CD4-positive, alpha-beta T cell treated with Interleukin-6 for 4 hours (primary cell): ENCODE measurements at places on chromosomes 5 and 9.

GRCh38 chr9:114776683-114777399 is 29.0 kb downstream of the TNFSF15 start:
- no peak for DNase-seq

GRCh38 chr5:10662083-10662482 is 98.2 kb downstream of the ANKRD33B start:
- DNase-seq = no peak

DNA sequence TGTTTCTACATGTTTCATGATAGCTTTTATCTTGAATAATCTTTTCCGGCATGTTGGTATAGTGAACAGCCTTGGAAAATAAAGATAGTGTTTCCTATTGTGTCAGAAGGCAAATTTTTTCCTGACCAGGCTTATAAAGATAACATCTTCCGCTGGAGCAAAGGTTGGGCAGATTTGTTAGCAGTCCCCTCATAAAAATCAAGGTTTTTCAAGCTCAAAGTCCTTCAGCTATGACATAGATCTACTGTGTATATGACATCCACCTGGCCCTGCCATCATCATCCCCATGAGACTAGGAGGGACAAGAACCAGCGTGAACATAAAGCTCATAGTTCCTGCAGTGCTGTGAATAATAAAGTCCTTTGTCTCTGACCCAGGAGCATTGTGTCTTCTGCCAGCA is 30.4 kb upstream of the OTULINL start:
- DNase-seq = no peak

GRCh38 chr5:52985306-52985705 is 3.8 kb upstream of the ITGA2 start:
- DNase-seq = no peak

DNA sequence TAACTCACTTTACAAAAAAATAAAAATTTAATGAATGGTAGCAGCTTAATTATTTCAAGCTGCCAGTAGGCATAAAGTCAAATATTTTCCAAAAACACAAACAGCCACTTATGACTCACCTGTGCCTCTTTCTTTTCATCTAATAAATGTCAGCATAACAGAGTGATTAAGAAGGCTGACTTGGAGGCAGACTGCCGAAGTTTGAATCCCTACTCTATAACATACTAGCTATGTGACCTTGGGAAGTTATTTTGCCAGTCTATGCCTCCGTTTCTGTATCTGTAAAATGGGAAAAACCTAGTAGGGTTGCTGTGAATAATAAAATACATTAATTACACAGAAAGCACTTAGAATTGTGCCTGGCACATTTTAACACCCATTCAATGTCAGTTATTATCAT is 33.8 kb downstream of the FANCC start:
- no peak for DNase-seq

- no peak for DNase-seq
These were observed 46.5 kb upstream of the FRRS1L start for GRCh38 chr9:109213285-109214121.

DNA sequence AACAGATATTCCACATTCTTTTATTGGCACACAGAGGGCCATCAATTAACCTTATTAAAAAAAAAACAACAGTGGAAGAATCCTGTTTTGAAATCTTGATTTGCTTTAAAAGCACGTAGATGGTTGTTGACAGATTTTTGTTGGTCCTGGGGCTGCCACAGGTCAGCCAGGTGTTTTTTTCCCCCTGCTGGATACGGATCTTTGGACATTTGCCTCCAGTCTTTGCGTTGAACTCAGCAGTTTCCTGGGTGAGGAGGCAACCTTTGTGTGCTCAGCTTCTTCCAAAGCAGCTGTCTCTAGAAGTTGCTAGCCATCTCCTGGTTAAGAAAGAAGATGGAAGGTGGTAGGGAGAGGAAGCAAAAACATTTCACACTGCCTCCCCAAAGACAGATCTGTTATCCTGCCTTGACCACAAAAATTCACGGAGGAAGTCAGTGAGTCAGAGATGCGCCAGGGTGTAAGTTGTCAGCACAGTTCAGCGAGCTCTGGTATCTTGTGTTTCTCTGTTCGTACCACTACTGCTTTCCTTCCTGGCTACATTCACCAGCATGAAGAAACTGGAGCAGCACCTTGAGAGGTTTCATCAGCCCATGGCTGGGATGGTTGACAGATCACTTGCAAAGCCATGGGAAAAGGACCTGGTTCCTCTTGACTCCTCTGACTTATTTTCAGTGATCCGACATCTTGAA is 207.3 kb downstream of the ARHGAP26 start:
- DNase-seq = peak; percentile 69

GRCh38 chr9:136544964-136545691 is 720 bp downstream of the NOTCH1 start:
- DNase-seq = peak; percentile 64

GRCh38 chr9:109010746-109011145 is 2.6 kb downstream of the CTNNAL1 start:
- peak; percentile 74 for DNase-seq

GRCh38 chr5:171462136-171462927 is 42.9 kb downstream of the FGF18 start:
- DNase-seq = no peak

DNA sequence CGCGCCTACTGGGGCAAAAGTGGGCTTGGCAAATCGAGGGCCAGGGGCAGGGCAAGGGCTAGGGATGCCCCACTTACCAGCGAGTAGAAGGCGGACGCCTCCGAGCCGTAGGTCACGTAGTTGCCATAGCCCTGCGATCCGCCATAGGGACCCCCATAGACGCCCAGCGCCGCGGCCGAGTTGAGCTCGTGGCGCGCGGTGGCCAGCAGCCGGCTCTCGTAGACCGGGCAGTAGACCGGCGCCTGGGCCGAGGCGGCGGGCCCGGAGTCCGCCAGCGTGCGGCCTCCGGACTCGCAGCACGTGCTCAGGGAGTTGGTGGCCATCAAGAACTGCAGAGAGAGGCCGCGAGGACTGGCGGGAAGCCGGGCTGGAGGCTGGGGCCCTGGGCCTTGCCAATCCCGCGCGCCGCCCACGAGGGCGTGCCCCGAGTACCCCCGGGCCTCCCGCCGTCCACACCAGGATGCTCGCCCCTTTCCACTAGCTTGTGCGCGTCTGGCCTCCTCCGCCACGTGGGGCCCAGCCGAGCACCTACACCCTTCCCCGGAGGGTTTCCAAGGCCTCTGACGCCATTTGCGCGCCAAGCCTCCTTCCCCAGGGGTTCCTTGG is 891 bp downstream of the IRX4 start:
- no peak for DNase-seq

DNA sequence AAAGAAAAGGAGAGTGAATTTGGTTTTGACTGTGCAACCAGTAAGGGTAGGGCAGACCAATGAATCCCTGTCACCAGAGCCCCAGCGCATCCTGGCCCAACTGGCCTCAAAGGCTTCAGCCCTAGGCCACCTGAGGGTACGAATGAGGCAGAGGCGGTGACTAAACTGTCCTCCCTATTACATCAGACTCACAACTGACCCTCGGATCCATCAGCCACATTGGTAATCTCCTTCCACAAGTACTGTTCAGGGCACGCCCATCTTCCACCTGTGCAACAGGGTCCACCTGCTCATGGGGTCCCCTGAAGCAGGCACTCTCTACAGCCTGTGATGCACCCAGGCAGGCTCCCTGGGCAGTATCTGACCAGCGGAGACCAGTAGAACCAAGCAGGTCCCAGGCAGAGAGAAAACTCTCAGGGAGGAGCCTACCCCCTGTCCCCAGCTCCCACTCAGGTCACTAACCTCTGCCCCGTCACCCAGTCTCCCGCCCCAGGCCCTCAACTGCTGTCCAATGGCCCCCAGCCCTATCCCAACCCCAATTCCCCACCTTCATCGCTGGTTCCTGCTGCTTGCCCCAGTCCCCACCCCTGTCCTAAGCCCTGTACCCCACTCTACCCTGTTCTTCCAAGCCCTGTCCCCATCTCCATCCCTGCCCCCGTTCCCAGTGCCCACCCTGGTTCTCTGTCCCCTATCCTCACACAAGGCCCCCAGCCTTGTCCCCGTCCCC is 904 bp downstream of the EDF1 start:
- DNase-seq = no peak

DNA sequence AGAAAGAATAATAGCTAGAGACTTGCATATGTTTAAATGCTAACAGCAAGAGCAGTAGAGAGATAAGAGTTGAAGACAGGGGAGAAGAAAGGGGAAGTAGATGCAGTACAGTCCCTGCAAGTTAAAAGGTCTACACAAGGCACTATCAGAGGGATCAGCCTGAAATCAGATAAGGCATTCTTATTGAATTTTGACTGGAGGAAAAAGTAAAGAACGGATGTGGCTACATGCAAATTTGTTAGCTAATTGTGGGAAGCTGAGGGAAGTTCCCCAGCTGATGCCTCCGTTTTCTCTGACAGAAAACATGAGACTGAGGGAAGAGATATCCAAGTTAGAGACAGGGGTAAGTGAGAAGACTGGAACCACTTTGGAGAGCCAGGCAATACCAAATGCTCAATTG is 12.9 kb upstream of the RHOBTB3 start:
- DNase-seq = peak; percentile 6

DNA sequence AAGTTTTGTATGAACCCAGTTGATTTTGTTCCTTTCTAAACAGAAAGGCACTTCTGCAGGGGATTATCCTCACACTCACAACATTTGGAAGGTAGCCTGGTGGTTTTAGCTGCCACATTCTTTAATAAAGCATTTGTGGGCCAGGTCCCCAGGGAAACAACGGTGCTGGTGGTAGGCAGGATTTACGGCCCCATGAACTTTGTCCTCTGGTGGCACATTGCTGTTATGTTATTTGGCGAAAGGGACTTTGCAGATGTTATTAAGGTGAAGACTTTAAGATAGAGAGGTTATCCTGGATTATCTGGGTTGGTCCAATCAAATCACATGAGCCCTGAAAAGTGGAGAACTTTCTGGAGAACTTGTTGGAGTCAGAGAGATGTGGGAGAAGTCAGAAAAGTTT is 86.3 kb upstream of the C9orf72 start:
- DNase-seq = no peak

GRCh38 chr5:132019857-132020555 is 8.5 kb upstream of the ACSL6 start:
- peak; percentile 67 for DNase-seq

- no peak for DNase-seq
These were observed 342.8 kb downstream of the EBF1 start for GRCh38 chr5:158756871-158757270.
